ENCODE measurements at places on chromosomes 3 and 15. TPM values are rescaled to one million over a fixed set of nuclear protein-coding genes. Genes with fewer than 3 reads are reported as not detected.

GRCh38 chr15:81303244-81304225, 20.4 kb downstream of the STARD5 start:
- H3K27me3 ChIP-seq: no peaks in the 10 kb centered on the region
- no peak overlapping the region for H3K27ac ChIP-seq
- DNase-seq: no peak
- peak overlapping the region; percentile 54 for H3K4me3 ChIP-seq
- peaks cover 4% of the 10 kb centered on the region for H3K4me1 ChIP-seq

DNA sequence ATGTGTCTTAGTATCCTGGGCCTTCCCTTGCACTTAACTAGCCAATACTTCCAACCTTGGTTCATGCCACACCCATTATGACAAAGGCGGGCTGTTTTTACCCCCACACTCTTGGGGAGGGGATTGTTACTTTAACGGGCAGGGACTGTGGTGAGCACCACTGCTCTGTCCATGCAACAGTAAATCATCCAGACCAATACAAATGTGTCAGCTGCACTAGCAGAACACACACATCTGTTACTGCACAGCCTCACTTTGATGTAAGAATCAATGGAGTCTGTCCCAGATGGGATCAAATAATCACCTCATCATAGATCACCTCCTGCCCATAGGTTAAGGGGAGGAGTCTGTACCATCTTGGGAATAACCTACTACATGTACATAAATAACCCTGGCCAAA, 58.1 kb downstream of the NPAP1 start:
- DNase-seq: no peak
- no peak overlapping the region for H3K27ac ChIP-seq
- no peaks in the 10 kb centered on the region for H3K27me3 ChIP-seq
- H3K4me3 ChIP-seq: no peak overlapping the region
- no peaks in the 10 kb centered on the region for H3K4me1 ChIP-seq

Gene MEIS2
- 0.35 TPM for total RNA-seq

DNA sequence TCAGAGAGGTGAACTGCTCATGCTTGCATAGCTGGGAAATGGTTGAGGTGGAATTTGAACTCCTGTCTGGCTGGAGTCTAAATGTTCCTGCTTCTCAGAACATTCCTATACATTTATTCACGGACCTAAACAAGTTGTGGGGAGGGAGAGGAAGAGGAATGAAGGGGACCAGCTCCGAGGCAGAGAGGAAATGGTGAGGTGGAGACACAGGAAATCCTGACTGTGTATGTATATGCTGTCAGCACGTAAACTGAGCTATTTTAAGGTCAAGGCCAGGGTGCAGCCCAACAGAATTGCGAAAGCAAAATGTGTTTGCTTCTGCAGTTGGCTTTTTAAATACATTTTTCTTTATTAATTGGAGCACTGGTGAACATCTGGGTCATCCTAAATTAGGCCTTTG, 74.1 kb upstream of the POMGNT2 start:
- no peaks in the 10 kb centered on the region for H3K36me3 ChIP-seq
- peaks cover 2% of the 10 kb centered on the region for H3K4me1 ChIP-seq
- H3K27ac ChIP-seq: no peak overlapping the region
- H3K27me3 ChIP-seq: no peaks in the 10 kb centered on the region

DNA sequence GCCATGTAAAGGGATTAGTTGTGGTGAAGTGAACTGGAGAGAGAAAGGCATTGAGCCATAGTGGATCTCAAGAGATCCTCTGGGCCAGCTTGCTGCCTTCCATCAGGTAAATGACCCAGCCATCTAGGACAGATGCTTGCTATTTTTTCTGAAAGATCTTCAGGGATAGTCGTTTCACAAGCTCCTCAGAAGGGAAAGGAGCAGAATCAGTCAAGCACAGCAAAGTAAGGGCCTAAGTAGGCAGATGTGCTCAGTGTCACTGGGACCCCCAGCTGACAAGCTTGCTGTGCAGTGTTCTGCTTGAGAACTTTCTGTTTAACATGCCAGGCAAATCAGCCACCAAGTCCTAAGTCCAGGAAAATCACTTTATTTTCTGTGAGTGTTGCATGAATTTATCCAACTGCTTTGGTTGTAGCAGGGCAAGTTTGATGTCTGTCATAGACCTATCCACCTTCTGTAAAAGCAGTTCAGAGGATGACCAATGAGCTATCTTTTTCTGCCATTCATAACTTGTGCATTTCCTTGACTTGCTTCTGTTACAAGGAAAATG, 319.8 kb downstream of the IL5RA start:
- no peaks in the 10 kb centered on the region for H3K36me3 ChIP-seq
- H3K4me3 ChIP-seq: no peak overlapping the region
- no peaks in the 10 kb centered on the region for H3K4me1 ChIP-seq
- H3K27me3 ChIP-seq: no peaks in the 10 kb centered on the region

DNA sequence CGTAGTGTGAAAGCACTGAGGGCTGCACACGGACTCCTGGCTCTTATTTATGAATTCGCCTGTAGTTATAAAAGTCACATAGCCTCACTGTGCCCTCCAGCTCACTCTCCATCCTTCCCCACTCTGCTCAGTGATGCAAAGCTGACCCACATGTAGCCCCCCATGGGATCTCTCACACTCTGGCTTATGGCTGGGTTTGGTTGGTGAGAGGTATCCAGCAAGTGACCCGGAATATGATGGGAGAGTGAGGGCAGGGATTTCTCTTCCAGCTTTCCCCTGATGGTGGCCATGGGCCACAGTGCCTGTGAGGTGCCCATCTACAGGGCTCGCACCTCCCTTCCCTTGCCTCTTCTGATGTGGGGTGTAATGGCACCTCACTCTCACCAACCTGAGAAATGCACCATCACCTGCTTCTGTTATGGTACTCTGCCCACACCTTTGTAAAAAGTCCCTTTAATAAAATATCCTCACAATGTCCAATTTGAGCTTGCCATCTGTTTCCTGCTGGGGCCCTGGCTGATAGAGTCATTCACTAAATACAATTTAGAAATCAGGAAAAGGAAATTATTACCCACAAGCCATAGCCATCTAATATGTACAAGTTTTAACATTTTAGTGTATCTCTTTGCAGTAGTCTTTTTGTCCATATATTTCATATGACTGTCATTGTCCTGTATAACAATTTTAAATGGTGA, 93.6 kb downstream of the SCN11A start:
- H3K36me3 ChIP-seq: no peaks in the 10 kb centered on the region
- DNase-seq: no peak
- H3K27me3 ChIP-seq: no peaks in the 10 kb centered on the region
- H3K4me1 ChIP-seq: peaks cover 2% of the 10 kb centered on the region
- no peak overlapping the region for H3K27ac ChIP-seq

GRCh38 chr3:76841747-76842146, 198.2 kb upstream of the ROBO2 start:
- no peaks in the 10 kb centered on the region for H3K36me3 ChIP-seq
- H3K4me3 ChIP-seq: no peak overlapping the region
- no peaks in the 10 kb centered on the region for H3K4me1 ChIP-seq
- no peak overlapping the region for H3K27ac ChIP-seq

Gene CD86
- not detected for total RNA-seq

DNA sequence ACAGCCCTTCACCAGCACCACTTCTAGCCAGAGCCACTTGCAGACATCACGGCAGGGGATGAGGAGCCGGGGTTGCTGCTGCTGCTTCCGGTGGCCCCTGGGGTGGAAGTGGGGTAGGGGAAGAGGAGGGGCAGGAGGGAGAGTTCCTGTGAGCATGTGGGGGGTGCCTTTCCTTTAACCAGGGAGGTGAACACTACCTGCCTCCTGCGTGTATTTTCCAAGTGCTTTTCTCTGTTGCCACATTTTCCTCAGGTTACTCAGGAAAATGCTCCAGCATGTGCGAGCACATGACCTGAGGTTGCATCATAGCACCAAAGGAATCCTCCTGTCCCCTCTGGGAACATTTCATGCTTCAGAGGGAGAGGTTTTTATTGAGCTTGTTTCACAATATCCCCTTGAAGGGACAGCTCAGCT, 12.2 kb upstream of the SACM1L start:
- H3K36me3 ChIP-seq: peaks cover 66% of the 10 kb centered on the region
- no peak for DNase-seq
- no peak overlapping the region for H3K27ac ChIP-seq

DNA sequence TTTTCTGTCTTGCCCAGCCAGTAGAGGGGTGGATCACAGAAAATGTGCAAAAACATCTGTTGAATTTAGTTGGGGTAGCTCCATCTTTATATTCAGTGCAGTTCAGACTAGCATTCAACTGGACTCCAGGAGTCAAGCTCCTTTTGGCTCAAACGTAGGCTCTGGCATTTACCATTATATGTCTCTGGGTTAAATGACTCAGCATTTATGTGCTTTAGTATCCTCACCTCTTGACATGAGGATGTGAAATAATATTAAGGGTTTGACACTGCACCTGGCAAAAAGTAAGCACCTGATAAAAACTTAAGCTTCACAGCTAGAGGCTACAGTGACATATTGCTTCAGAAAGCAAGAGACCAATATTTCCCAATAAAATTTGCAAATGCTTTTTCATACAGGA, 14.8 kb downstream of the PRC1 start:
- no peak overlapping the region for H3K4me3 ChIP-seq
- no peaks in the 10 kb centered on the region for H3K4me1 ChIP-seq
- H3K27ac ChIP-seq: no peak overlapping the region
- peaks cover 94% of the 10 kb centered on the region for H3K36me3 ChIP-seq

Gene TUSC7
- total RNA-seq: not detected

All from H9 (cell line).